Aorta (tissue), 5 donors: ENCODE measurements at places on chromosomes 16 and 17.

DNA sequence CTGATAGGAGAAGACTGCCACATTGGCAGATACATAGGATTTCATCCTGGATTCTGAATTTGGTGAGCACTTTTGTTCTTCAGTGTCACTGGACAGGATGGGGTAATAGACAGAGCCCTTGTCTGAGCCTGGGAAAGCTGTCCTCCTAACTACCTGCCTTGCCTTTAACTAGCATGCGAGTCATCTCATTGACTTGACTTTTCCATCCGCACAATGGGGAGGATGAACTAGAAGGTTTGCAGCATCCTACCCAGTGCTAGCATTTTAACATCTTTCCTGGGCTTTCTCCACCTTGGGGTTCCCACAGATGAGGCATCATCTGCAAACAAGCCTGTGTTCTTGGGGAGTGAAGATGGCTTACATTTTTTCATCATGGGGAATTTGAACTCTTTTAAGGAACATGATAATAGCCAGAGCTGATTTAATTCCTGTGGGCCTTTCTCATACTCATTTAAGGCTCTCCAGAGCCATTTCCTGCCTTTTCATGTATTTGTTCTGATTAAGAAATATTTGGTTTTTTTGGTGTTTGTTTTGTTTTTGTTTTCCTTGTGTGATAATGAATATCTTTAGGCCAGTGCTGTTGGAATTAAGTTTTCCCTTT is 139.5 kb downstream of the MSI2 start:
- no peak for DNase-seq

GRCh38 chr17:67238991-67239390 is 6.0 kb downstream of the HELZ start:
- no peak for DNase-seq

GRCh38 chr16:70753694-70754325 is 47.1 kb downstream of the VAC14 start:
- no peak for DNase-seq

DNA sequence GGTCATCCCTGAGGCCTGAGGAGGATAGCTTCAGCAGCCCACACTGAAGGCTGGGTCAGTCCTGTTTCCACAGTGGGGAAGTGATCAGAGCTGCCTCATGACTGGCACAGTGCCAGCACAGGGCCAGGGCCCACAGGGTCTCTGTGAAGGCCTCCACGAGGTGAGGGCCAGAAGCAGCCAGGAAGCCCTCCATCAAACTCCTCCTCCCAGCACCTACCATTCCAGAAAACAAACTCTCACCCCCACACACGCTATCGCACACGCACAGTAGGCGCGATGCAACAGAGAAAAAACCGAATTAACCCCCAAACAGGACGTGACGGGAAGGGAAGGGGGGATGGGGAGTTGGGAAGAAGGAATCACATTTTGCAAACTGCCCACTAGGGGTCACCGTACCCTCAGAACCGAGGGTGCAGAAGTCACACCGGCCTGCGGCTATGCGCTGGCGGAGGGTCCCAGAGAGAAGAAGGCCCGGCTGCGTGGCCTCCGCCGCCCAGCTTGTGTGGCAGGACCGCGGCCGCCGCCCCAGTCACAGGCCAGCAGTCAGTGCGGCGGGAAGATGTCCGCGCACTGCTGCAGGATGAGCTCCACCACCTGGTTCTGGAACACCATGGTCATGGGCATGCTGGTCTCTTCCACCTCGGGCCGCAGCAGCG is 37.6 kb downstream of the ARHGAP27 start:
- DNase-seq: no peak

DNA sequence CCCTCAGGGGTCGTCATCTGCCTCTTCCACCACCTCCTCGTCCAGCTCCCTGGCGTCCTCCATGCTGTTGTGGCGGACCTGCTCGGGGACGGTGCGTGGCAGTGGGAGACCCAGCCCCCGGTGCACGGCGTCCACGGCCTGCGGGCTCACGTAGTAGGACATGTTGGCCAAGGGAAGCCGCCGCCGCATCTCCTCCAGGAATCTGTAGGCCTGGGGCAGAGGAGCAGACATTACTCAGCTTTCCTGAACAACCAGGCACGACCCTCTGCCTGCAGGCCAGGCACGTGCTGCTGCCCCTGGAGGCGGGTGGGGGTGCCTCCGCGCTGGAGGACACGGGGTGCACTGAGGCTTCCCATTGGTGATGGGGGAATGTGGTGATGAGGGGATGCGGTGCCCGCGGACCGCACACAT is 17.8 kb downstream of the TELO2 start:
- DNase-seq: no peak

GRCh38 chr17:11204991-11205390 is 36.0 kb upstream of the SHISA6 start:
- DNase-seq: no peak

DNA sequence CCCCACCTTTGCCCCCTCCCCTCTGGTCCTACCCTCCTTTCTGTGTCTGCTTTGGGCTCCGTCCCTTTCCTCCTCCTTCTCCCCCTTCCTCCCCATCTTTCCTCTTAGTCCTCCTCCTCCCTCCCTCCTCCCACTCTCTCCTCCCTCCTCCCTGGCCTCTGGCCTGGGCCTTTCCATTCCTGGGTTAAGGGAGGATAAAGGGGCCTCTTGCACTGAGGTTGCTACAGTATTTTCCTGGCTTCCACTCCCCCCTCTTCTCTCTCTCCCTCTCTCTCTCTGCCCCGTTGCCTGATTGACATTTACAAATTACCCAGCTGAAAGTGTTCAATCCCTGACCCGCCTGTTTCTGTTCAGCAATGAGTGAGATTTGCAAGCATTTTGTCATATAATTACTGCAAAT is 44.0 kb downstream of the MRM1 start:
- no peak for DNase-seq

DNA sequence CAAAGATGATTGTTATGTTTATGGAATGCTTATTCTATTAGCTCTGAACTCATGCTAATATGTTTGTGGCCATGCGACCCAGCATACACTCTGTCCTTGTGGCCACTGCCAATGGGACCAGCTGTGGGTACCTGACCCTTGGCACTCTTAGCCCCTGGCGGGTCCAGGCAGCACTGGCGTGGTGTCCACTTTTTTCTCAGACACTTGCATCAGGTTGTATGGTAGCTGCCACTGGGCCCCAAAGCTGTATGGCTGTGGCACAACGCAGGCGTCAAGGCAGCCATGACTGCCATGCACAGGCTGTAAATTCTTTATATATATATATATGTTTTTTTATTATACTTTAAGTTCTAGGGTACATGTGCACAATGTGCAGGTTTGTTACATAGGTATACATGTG is 12.2 kb upstream of the WNT9B start:
- no peak for DNase-seq

GRCh38 chr16:68434624-68435210 is 13.6 kb downstream of the SMPD3 start:
- DNase-seq: no peak

DNA sequence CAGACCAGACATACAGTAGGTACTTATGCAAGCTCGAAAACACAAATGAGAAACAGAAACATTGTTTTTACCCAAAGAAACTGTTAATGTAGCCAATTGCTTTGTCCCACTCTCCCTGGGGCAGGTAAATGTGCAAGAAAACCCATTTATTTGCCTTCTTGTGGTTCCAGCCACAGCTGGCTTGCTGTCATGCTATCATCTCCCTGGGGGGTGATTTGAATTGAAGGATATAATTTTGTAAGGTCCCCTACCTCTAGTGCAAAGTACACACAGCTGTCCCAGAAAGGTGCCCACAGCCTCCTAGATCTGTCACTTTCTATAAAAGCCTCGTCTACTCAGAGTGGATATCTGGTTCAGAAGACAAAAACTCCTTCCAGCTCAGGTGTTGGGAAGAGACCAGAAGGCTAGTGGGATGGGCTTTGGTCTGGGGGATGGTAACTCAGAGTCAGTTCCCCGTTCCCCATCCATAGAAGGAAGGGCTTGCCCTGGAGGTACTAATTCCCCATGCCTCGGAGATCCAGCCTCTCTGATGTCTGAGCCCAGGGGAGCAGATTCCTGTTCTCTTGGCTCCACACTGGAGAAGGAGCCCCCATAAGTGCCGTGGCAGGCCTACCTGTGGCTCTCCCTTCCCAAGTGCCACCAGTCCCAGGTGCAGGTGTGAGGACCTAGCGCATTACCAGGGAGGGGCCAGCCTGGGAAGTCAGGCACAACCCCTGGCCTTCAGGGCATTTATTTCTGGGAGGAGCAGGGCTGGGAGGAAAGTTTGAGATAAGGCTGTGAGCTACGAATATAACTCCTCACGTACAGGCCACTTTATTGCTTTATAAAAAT is 2.4 kb upstream of the PRR15L start:
- no peak for DNase-seq

DNA sequence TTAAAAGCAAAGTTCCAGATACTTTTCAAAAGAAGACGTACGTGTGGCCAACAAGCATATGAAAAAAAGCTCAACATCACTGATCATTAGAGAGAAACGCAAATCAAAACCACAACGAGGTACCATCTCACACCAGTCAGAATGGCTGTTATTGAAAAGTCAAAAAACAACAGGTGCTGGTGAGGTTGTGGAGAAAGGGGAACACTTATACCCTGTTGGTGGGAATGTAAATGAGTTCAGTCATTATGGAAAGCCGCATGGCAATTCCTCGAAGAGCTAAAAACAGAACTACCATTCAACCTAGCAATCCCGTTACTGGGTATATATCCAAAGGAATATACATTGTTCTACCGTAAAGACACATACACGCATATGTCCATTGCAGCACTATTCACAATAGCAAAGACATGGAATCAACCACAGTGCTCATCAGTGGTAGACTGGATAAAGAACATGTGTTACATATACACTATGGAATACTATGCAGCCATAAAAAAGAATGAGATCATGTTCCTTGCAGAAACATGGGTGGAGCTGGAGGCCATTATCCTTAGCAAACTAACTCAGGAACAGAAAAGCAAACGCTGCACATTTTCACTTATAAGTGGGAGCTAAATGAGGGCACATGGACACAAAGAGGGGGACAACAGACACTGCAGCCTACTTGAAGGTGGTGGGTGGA is 31.1 kb upstream of the DNAH17 start:
- no peak for DNase-seq

- no peak for DNase-seq
Observed at GRCh38 chr17:1470071-1470754, 14.2 kb upstream of the CRK start.

DNA sequence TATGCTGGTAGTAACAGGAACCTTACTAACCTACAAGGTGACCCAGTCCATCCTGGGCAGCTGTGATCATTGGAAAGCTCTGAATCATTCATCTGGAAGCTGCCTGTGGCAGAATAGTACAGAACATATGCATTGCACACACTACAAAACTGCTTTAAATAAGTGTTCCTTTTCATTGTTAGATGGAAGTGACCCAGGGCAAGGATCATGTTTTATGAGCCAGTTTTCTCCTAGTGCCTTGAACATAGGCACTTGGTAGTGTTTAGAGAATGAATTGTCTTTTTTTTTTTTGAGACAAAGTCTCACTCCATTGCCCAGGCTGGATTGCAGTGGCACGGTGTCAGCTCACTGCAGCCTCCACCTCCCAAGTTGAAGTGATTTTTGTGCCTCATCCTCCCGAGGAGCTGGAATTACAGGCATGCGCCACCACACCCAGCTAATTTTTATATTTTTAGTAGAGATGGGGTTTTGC is 55.4 kb downstream of the TENT4B start:
- DNase-seq: no peak

GRCh38 chr17:20032636-20033035 is 23.5 kb downstream of the SPECC1 start:
- no peak for DNase-seq

DNA sequence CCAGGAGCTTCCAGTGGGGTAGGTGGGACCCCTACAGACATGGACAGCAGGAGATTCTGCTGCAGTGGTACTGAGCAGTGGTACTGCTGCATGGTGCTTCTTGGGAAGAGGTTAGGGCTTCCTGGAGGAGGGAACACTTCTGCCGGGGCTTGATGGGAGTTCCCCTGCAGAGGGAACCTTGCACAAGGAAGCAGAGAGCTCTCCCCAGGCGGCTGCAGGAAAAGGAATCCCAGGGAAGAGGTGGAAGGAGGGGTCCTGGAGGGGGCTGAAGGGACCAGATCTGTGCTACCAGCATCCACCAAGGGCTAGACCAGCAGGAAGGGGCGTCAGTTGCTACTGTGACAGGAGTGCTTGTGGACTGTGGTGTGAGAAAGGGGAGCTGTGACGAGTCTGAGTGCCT is 10.6 kb downstream of the RIPOR1 start:
- no peak for DNase-seq

DNA sequence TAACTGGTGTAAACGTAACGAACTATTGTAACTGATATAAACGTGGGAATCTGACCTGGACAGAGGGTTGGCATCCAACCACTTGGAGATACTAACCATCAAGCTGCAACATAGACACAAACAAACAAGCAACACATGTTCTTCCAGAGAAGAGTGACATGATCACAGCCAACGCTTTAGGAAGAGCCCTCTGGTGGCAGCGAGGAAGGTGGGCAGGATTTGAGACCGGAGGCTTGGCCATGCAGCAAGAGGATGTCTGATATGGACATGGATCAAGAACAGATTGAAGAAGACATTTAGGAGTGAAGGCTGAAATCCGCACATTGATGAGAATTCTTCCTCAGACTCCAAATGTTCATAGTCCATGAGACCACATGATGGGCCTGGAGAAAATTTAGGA is 40.3 kb upstream of the TNRC6A start:
- no peak for DNase-seq

DNA sequence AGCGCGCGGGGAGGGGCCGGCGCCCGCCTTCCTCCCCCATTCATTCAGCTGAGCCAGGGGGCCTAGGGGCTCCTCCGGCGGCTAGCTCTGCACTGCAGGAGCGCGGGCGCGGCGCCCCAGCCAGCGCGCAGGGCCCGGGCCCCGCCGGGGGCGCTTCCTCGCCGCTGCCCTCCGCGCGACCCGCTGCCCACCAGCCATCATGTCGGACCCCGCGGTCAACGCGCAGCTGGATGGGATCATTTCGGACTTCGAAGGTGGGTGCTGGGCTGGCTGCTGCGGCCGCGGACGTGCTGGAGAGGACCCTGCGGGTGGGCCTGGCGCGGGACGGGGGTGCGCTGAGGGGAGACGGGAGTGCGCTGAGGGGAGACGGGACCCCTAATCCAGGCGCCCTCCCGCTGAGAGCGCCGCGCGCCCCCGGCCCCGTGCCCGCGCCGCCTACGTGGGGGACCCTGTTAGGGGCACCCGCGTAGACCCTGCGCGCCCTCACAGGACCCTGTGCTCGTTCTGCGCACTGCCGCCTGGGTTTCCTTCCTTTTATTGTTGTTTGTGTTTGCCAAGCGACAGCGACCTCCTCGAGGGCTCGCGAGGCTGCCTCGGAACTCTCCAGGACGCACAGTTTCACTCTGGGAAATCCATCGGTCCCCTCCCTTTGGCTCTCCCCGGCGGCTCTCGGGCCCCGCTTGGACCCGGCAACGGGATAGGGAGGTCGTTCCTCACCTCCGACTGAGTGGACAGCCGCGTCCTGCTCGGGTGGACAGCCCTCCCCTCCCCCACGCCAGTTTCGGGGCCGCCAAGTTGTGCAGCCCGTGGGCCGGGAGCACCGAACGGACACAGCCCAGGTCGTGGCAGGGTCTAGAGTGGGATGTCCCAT is 232.8 kb downstream of the SEC14L1 start:
- peak; percentile 75 for DNase-seq

DNA sequence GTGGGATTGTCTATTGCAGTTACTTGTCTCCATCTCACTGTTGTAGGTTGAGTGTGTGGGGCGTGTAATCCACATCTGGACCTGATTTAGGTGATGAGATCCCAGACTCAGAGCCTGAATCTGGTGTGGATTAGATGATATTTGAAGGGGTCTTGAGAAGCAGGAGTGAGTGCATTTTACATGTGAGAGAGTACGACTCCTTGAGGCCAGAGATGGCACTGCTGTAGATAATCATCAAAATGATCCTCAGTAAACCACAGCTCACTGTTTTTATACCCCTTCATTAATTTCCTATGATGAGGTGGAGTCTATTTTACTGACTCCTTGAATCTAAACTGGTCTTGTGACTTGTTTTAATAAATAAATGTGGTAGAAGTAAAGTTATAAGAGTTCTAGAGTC is 732.5 kb downstream of the KCNJ2 start:
- no peak for DNase-seq
